ENCODE measurements at places on chromosomes 1 and 21.

DNA sequence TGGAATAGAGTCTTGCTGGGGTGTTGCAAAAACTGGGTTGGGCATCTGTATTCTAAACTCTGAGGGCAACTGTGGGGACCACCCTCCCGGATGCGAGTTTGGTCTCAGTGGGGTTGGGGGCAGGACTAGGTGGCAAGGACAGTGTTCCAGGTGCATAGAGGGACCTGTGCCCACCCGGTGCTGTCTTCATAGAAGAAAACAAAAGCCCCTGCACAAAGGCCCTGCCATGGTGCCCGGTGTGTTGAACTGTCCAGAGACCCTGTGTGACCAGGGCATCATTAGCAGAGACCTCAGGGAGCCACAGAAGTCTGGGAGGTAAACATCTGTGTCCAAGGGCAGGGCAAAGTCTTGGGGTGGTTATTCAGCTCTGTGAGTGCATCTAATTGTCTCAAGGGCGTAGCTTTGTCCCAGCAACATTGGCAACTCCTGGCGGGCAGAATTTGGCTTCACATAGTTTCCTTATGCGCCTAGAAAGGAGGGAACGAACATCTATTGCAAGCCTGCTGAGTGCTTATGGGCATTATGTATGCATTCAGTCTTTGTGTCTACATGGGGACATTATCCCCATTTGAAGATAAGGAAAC, 72.2 kb upstream of the IFFO2 start:
- no peak for DNase-seq

DNA sequence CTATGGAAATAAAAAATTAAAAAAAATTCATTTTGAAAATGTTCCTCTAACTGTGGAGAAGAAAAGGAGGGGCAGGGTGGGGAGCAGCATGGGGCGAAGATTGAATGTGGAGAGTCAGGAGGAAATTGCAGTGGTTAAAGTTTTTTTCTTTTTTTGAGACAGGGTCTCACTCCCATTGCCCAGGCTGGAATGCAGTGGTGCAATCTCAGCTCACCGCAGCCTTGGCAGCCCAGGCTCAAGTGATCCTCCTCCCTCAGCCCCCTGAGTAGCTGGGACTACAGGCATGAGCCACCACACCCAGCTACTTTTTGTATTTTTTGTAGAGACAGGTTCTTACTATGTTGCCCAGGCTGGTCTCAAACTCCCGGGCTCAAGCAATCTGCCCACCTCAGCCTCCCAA, 67.6 kb downstream of the ADSS2 start:
- no peak for DNase-seq

GRCh38 chr21:42320791-42321190, 5.6 kb upstream of the TFF3 start:
- DNase-seq = no peak

DNA sequence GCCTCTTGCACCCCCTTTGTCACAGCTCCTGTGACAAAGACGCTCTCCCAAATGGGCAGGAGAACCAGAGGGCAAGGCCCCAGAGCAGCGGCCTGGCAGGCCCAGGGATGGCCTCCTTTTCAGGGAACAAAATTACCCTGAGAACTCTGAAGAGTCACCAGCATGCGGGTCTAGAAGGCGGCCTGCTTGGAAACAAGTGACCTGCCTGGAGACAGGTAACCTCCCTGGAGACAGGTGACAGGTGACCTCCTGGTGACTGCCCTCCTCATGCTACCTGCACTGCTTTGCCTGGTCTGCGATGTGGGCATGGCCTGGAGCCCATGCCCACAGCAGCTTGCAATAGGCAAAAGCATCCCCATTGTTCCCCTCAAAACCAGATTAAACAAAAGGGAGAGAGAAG, 86.5 kb upstream of the ZC3H12A start:
- DNase-seq = no peak

GRCh38 chr1:83854456-83854855, 144.5 kb downstream of the TTLL7 start:
- DNase-seq = no peak

- DNase-seq = no peak
These were observed 93.1 kb upstream of the C8B start for GRCh38 chr1:57058652-57059501.

DNA sequence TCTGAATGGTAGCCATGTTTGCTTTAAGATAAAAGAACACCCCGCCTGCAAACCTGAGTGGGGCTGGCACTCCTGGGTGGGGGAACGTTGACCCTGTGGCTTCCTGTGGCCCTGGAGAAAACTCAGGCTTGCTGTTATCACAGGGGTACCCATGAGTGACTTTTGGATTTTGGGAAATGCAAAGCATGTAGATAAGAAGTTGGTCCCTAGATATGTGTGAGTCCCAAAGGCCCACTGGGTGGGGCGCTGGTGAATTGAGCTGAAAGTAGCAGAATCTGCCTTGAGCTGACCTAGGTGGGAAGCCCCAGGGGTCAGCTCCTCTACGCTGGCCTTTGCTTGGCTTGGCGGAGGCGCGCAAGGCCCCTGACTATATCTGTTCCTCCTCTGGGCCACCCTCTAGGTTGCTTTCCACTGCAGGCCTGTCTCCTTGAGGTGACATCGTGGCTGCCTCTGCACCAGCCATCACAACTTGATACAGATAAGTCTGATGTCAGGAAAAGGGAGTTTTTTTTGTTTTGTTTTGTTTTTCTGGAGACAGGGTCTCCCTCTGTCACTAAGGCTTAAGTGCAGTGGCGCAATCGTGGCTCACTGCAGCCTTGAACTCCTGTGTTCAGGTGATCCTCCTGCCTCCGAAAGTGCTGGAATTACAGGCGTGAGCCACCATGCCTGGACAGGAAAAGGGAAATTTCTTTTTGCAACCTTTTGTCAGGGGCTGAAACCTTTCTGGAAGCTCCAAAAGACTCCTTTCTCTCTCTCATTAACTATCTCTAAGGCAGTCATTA, 72.2 kb downstream of the AGPAT3 start:
- no peak for DNase-seq

- DNase-seq = peak; percentile 70
These were observed 132.4 kb downstream of the EDEM3 start for GRCh38 chr1:184622136-184622823.

GRCh38 chr1:23555986-23556634, 3.2 kb downstream of the ID3 start:
- DNase-seq = peak; percentile 72

- peak; percentile 99 for DNase-seq
These were observed 18.1 kb upstream of the ETS2 start for GRCh38 chr21:38787461-38788274.

DNA sequence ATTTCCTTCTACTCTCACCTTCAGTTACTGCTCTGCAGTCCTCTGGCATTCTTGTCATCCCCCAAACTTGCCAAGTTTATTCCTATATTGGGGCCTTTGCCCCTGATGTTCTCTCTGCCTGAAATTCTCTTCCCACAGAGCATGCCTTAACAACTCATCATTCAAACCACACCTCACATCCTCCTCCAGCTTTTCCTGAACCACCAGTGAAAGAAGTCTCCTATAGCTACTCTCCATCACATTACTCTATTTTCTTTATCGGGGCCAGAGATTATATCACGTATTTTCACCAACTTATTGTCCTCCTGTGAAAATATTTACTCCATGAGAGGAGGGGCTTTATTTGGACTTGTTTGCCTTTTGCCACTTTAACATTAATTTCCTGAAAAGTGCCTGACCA, 32.1 kb downstream of the EXTL2 start:
- DNase-seq = peak; percentile 8

- DNase-seq = no peak
These were observed 43.8 kb downstream of the CAPN2 start for GRCh38 chr1:223755992-223756775.

DNA sequence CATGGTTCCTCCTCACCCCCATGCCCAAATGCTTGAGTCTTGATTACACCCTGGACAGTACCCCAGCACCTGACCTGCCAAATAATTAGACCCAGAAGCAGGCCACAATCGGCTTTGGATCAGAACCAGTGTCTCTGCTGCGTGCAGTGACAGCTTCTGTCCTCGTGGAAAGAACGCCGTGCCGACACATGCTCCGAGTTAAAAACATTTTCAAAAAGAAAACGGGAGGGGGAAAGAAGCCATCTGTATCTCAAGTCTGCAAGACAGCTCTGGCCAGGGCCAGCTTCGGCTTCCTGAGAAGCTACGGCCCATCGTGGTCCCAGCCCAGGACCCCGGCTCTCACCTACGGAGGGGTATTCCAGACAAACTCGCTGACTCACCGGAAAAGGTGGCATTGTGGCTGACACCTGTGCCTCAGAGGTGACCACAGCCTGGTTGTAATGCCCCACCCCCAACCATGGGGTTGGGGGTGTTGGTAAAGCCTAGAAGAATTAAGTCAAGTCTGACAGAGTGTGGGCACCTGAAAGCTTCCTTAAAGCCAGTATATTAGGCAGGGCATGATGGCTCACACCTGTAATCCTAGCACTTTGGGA, 25.8 kb downstream of the SSBP3 start:
- no peak for DNase-seq

DNA sequence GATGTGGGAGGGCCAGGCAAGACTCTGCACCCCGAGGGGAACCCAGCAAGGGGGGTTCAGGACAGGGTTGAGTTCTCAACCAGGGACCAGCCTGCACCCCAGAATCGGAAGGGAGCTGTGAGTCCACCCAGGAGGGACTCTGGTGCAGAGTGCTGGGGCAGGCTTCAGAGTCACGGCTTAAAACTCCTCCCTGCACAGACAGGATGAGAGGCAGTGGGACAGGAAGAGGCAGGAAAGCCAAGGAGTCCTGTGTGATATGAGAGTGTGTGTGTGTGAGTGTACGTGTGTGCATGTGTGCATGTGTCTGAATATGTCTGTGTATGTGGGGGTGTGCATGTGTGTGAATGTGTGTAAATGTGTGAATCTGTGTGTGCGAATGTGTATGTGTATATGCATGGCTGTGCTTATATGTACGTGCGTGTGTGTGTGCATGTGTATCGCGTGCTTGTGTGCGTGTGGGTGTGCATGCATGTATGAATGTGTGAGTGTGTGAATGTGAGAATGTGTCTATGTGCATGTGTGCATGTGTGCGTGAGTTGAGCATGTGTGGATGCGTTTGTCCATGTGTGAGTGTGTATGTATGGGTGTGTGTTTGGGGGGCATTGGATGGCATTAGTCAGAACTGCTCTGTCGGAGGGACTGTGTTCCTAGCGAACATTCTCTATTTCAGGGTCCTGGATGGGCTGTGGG, 52.2 kb downstream of the UMODL1 start:
- no peak for DNase-seq

DNA sequence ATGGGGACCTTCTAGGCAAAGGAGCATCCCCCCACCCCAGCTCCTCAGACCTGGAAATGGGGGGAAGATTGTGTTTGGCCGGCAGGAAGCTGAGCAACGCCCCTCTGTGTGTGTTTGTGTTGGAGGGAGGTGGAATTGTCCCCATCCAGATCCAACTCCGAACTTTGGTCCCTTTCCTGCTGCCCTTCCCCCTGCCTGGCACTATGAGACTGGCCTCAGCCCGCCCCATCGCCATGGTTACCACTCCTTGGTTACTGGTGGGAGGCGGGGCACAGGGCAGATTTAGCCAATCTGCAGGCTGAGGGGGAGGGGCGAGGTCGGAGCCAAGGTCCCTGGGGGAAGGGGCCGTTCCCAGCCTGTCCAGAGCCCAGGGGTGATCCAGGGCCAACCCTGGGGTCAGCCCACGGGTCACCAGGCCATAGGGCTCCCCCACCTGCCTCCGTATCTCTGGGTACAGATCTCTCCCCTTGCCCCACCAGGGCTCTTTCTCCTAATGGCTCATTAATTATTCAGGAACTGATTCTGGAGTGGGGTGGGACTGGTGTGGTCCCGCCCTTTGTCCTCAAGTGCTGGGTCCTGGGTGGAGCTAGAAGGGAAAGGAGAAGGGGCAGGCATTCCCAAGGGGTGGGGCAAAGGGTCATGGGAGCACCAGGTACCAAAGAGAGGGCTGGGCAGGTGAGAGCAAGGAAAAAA, 15.2 kb downstream of the PTPRF start:
- DNase-seq = peak; percentile 41

DNA sequence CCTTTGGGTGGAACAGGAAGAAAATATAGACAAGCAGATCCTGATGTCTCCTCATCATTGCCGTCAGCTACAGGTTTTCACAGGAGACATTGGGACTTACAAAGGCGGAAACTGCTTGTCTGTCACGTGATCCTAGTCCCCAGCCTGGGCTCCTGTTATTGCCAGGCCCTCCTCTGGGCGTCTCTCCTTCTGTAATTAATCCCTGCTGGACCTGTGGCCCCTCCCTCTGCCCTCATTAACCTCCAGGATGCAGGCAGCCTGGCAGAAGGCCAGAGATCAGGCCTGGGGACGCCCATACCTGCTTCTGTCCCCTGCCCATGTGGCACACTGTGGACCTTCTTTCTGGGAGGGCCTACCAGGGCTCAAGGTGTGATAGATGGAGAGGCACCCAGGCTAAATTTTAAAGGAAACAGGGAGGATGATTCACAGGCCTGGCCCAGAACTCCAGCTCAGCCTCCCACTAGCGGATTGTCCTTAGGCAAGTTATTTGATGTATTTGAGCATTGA, 2.4 kb downstream of the S100A5 start:
- DNase-seq = peak; percentile 64

DNA sequence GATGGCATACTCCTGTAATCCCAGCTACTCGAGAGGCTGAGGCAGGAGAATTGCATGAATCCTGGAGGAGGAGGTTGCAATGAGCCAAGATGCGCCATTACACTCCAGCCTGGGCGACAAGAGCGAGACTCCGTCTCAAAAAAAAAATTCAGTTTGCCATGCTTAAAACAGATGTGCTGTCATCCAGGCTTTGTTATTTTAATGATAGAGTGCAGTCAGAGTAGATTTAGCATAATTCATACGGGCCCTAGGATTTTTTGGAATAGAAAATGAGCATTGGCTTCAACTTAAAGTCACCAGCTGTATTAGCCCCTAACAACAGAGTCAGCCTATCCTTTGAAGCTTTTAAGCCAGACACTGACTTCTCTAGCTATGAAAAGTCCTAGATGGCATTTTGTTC, 124.6 kb downstream of the RASAL2 start:
- no peak for DNase-seq

DNA sequence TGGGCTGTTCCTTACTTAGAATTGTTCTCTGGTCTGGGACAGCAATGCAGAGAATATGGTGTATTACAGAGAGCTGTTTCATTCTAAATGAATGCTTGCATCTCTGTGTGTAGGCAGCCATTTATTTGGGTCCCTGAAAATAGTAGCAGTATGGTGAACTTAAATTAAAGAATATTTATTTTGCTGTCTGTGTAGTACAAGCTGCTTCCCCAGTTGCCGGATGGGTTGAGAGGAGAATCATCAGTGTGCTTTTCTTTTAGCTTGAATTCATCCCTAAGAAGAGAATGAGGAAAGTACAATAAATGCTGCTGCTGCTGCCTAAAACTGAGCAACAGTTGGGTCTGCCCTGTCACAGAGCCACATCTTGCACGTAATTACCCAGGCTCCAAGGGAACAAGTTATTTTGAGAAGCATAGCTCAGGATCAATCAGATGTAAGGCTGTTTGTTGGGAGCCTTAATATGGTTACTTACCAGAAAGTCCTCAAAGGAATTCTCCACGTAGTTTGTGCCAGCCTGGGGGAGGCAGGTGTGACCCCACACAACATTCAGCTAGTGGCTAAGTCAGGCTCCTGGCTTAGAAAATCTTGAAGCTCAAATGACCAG, 16.6 kb downstream of the ACTN2 start:
- no peak for DNase-seq

All from PC-3 (cell line).